ENCODE measurements at places on chromosomes 1 and 21.

GRCh38 chr1:221141606-221142285 lies 262.5 kb downstream of the HLX start:
- no peak for DNase-seq

GRCh38 chr1:108017698-108018097 lies 52.7 kb upstream of the VAV3 start:
- no peak for DNase-seq

DNA sequence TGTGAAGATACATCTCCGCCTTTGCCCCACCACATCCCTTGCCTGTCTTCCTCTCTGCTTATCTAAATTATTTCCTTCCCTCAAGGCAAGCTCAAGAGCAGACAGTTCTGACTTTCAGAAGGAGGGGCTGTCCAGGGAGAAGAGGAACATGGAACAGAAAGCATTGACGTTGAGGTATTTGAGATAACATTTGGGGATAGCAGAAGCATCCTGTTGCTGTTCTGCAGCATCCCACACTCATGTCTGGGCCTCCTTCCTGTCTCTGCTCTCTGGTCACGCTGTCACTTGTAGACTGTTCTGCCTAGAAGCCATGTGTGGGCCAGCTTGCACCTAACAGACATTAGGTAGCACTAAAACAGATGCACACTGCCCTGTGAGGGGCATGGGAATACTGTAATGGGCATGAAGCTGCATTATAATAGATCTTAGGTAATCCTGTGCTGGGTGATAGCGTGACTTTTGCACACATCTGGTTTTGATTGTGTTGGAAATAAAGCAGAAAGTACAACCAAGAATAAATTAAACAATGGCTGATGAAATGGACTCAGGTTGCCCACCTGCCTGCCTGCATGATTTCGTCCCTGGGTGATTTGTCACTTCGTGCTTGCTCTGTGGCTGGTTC lies 660 bp upstream of the RD3 start:
- DNase-seq, result no peak

- no peak for DNase-seq
These were observed 108.7 kb upstream of the KCNJ15 start for GRCh38 chr21:38148046-38148445.

GRCh38 chr1:24416666-24417391 lies 1.2 kb downstream of the NIPAL3 start:
- no peak for DNase-seq

DNA sequence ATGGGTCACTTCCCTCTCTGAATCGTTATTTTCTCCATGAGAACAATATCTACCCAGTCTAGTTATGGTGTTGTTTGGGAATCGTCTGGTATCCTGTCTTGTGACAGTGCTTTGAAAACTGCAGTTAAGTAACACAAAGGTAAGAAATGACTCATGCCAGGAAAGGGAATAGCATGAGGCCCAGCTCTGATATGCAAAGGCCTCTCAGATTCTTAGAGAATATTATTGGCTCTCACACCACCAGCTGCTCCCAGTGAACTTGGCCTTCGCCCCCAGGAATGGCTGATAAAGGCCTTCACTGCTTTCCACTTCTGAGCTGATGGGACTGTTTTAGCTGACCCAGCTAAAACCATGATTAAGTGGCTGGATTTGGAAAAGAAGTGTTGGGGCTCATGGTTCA lies 27.1 kb downstream of the NEK2 start:
- no peak for DNase-seq

GRCh38 chr1:66938613-66939012 lies 13.8 kb downstream of the MIER1 start:
- DNase-seq, result no peak

- DNase-seq, result no peak
These were observed 15.9 kb upstream of the RAB4A start for GRCh38 chr1:229254910-229255541.

- DNase-seq, result no peak
These were observed 39.9 kb upstream of the TP53BP2 start for GRCh38 chr1:223885614-223886013.

GRCh38 chr1:46806196-46807020 lies 7.6 kb downstream of the CYP4B1 start:
- no peak for DNase-seq

DNA sequence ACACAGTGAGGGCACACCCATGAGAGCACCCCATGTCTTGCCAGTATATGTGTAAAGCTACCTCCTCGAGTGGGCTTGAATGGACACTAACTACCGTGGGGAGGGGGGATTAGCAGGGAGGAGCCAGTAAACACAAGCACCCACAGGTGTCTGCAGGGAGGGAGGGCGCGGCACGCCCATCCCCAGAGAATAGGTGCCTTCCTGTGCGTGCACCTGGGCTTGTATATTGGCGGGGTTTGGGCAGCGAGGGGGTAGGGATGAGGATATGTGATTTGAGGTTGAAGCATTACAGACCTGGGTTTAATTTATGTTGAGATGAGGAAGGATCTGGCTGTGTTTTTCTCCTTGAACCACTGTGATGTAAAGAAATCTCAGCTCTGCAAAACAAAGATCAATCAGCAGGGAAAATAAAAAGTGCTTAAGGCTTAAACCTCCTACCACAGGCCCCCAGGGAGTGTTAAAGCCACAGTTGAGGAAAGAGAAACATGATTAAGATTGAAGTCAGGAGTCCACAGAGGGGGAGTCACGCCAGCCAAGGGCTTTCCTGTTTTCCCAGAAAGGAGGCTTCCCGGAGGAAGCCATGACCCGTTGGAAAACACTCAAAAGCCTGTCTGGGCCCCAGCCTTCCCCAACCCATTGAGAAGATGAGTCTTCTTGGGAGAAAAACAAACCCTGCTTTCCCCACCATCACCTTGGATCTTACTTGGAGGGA lies 80.0 kb downstream of the CAMK2N1 start:
- no peak for DNase-seq

GRCh38 chr21:29418813-29419212 lies 120.1 kb downstream of the BACH1 start:
- no peak for DNase-seq

GRCh38 chr1:100076319-100076718 lies 56.4 kb downstream of the SASS6 start:
- DNase-seq, result no peak

- DNase-seq, result no peak
These were observed 376.5 kb downstream of the LRRIQ3 start for GRCh38 chr1:73821520-73821919.

- DNase-seq, result no peak
These were observed 762.9 kb downstream of the LTN1 start for GRCh38 chr21:28229814-28230213.

DNA sequence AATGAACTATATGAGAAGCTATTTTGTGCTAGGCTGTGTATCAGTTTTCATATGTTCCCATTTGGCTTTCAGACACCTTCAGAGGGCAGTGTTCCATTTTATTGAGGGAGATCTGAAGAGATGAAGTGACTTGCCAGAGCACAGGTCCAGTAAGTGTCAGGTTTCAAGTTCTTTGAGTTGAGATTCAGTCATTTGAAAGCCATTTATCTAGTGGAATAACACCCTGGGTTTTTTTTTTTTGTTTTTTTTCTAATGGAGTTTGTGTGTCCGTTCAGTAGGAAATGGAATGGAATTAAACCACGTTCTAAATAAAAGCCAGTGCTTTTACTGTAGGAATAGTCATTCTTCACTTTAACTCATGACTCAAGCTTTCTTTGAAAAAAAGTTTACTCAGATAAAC lies 652.9 kb upstream of the USP24 start:
- DNase-seq, result no peak

- DNase-seq, result no peak
These were observed 39.7 kb upstream of the PADI2 start for GRCh38 chr1:17158961-17159360.

DNA sequence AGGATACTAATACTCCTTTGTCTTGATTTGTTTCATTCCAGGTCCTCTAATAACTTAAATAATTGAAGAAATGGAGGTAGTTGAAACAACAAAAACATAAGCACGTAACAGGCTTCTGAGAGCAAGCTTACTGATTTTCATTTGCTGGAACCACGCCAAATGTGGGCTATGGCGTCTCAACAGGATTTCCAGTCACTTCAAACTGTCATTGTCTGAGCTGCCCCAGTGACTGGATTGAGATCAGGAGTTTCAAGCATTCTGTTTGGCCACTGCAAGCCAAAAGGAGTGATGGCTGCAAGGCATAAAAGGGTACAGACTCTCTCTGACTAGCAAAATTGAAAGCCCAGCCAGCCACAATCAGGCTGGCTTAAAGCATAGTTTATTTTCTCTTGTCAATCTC lies 289.9 kb downstream of the DPYD start:
- no peak for DNase-seq

DNA sequence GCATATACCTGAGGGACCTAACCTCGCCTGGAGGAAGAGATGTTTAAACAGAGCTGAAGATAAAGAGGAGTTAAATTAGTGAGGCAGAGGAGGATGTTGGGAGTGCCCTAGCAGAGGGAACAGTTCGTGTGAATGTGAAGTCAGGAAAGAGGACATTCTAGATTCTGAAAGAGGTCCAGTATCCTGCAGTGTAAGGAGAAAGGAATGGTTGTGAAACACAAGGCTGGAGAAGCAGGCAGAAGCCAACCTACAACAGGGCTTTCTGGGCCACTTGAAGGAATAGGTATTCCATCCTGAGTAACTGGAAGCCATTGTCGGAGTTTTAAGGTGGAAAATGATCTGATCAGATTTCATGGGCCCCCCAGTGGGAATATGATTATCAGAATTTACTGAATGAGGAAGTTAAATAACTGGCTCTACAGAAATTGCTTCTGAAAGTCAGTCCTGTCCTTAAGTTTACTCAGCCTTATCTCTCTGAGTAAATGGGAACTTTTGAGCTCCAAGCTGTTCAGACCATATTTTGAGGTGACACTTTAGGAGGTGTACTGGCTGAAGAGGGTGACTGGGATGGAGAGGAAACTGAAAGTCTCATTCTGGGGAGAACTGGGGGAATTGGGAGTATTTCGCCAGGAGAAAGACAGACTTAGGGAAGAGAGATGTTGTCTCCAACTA lies 24.4 kb upstream of the FAAH start:
- no peak for DNase-seq

DNA sequence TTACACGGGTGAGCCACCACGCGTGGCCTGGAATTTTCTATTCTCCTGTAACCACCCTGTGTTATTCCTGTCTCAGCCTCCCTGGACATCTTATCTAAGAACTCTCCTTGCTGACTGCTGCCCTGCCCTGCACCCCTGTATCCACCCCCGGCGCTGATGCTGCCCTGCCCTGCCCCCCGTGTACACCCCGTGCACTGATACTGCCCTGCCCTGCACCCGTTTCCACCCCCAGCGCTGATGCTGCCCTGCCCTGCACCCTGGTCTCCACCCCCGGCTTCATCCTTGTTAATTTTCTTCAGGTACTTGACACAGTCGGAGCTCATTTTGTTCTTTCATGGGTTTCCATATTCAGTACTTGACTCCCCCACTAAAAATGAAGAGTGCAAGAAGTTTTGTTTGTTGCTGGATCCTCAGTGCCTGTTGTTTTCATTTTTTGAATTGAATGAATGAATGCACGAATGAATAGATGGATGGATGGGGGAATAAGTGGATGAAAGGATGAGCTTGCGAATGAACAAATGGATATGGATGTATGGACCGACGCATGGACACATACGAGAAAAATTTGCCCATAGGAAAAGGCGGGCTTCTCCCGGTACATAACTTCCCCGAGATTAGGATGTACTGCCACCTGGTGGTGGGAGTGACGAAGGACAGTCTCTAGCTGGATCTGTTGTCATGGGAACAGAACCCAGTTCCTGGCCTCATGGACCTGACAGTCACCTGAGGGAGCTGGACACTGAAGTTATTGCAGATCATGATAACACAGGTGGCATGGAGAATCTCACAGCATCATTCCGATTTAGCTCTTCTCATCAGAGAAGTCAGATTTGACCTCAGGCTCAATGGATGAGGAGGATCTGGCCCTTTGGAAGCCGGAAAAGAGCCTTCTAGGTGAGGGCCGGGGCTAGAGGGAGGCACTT lies 14.9 kb downstream of the AADACL4 start:
- peak; percentile 39 for DNase-seq

DNA sequence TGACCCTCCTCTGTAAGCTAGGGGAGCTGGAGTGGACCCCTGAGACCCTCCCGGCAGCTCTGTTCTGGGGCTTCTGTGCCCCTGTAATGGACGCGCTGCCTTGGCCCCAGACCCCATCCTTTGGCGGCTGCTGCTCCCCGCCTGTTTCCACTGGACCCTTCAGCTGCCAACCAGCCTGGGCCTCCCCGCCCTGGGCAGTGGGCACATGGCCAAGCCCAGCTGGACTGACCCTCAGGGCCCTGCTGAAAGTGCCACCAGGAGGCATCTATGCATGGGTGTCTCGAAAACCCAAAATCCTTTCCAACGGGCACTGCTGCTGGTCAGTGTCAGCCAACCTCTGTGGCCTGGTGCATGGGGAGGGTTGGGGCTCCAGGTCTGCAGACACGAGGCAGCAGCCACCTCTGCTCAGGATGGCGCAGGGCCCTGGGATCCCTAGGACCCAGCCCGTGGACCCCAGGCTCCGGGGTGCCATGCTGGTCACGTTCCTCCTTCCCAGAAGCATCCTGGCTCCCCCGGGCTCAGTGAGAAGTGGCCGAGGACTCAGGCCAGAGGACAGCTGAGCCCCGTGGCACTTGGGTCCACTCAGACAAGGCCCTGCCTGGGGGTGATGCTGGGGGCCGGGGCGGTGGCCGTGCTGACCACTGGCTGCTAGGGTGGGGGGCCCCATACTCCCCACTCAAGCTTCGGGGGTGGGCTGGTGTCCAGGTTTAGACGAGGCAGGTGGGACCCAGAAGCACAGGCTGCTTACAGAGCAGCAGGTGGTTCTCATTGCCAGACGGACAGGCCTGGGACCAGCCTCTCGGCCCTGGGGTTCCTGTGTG lies 46.9 kb downstream of the SLX9 start:
- no peak for DNase-seq

DNA sequence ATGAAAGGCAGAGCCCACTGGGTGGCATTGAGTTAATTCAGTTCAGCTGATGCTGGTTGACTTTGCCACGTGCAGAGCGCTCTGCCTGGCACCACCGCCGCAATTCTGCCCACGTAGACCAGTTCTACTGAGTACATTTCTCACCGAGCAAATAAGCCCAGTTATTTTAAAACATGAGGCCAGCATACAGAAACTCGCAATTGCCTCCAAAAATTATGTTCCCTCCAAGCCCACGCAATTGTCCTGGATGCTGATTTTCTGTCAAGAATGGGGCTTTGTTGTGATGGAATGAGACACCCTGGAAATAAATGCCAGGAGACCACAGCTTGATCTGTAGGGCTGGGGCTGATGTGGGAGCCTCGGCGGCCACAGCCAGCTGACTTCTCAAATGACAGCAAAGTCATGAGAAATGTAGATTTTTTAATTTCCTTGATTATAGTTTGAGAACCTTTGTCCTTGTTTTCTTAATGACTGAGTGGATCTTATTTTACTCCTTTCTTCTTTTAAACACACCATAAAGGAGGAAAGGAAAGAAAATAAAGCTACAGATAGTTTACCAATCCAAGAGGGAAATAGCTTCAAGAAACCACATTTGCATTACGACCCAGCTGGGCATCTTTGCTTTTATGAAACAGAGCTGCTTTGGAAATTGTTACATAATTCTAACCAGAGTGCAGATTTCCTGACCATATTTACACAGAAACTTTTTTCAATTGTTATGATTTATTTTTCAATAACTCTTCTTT lies 11.6 kb upstream of the PARP1 start:
- DNase-seq, result no peak

Measured in stimulated activated CD4-positive, alpha-beta T cell treated with anti-CD3 and anti-CD28 coated beads, Interleukin-15, amount 100 ng/mL, for 1 hour (primary cell).